Hypothalamus (tissue), 51 donors: ENCODE measurements at places on chromosomes 1 and 21.

GRCh38 chr1:116832308-116832931 lies 77.3 kb upstream of the PTGFRN start:
- DNase-seq: no peak

DNA sequence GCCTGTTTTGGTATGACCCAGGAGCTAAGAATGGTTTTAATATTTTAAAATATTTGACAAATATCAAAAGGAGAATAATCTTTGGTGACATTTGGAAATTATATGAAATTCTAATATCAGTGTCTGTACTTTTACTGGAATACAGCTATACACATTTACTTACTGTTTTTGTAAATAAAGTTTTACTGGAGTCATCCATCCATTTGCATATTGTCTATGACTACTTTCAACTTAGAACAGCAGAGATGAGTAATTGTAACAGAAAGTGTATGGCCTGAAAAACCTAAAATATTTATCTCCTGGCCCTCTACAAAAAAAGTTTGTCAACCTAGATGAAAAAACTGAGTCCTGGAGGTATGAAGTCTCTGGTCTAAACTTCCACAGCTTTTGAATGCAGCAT lies 5.8 kb upstream of the MAP3K7CL start:
- DNase-seq: no peak

DNA sequence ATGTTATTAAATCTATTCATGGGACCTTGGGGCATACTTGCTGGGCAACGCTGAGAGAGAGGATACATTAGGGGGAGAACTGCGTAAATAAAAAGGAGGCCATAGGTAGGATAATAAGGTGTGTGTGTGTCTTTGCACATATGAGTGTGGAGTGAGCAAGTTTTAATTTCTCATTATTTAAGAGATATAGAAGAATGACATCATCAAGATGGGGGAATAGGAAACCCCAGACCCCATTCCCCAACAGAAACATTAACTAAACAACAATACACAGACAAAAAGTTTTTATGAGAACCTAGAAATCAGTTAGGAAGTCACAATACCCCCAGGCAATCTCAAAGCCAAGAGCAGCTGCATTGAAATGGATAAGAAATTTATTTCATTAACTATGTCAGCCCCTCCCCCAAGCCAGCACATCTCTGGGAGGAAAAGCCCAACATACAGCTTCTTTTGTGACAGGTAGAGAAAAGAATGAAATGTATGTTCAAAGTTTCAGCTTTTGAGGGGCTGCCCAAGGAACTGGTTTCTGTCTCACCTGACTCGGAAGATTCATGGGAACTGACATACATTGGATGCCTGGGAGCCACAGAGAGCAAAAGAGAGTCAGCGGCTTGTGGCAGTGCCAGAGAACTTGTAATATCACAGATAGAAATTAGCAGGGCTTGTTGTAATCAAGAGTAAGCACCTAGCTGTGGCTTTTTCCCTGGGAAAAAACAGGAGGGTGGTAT lies 234.3 kb upstream of the NFIA start:
- DNase-seq: no peak

- DNase-seq: no peak
Observed at GRCh38 chr1:227895828-227896685, 51.7 kb downstream of the WNT9A start.

DNA sequence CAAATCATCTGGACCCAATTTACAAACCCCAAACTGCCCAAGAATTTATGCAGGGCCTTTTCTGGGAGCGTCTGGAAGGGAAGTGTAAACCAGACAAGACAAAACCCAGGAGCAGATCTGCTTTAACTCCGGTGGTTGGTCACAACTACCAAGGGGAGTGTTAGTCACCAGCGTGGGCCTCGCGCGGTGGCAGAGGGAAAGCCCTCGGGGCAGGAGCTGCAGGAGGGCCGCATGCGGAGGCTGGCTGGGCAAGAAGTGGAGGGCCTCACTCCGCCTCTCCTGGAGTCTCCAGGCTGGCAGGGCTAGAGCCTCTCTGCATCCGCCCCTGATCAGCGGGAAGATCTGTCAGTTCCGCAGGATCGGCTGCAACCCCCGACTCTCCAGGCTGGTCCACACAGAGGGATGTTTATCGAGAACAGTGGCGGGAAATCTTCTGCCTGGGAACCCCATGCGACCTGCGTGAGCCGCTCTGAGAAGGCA lies 2.0 kb downstream of the COL24A1 start:
- DNase-seq: no peak

DNA sequence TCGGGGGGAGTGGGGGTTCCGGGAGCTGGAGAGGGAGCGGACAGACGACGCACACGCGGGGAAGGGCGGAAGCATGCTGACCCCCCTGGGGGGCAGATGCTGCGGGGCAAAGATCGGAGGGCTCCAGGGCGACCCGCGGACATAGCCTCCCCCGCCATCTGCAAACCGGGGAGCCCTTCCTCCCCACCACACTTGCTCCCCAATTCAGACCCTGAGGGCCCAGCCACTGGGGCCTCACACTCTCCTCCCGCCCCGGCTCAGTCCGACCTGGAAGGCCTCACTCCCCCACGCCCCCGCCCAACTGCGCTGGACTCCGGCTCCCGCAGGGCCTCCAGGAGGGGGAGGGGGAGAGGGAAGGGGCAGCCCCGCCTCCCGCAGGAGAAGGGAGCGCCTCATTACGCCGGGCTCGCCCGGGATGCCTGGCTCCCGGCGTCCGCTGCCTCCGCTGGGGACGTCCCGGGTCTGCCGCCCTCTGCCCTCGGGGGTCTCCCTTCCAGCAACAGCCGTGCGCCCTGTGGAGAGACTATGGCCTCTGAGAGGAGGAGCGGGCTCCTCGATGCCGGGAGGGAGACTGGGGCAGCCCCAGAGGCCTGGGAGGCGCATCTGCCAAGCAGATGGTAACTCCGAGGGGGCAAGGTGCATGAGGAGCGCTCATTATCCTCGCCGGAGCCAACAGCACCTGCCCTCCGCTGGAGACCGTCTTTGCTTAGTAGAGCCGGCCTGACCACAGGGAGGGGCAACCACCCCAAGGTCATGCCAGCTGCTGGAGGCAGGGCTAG lies 636 bp upstream of the CAMK2N1 start:
- peak; percentile 56 for DNase-seq

DNA sequence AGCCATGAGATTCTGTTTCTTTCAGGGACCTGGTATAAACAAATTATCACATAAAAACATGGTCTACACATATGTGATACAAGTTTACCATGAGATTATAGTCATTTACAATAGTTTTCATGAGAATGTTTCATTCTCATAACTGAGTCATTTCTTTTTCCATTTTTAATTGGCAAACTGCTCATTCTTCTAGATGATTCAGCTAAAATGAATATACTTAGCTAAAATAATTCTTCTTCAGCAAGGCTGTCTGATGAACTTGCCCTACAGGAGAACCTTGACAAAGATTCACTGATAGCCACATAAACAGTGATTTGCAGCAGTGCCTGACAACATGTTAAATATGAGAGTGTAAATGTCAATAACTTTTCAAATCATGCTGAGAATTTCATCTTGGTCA lies 253.2 kb downstream of the FMN2 start:
- no peak for DNase-seq

- peak; percentile 5 for DNase-seq
Observed at GRCh38 chr21:38505654-38506523, 7.6 kb upstream of the ERG start.

GRCh38 chr1:52007215-52008002 lies 16.9 kb upstream of the RAB3B start:
- DNase-seq: no peak

DNA sequence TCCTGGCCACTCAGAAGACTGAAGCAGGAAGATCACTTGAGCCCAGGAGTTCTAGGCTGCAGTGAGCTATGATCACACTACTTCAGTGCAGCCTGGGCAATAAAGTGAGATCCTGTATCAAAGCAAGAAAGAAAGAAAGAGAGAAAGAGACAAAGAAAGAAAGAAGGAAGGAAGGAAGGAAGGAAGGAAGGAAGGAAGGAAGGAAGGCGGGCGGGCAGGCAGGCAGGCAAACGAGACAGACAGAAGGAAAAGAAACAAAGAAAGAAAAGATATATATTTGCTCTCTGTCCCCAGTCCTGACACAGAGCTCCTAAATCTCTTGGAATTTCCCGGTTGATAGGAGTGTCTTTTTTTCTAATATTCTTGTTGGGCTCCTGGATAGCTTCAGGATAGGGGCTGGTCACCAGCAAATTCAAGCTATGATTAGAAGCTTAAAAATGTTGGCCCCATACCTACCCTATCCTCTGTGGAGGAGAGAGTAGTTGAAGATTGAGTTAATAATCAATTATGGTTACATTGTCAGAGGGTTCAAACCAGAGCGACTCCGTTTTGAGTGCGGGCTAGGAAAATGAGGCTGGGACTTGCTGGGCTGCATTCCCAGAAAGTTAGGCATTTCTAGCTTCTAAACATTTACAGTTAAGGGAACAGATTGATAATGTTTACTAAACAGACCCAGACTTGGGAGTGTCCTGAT lies 3.3 kb upstream of the MIGA1 start:
- no peak for DNase-seq

DNA sequence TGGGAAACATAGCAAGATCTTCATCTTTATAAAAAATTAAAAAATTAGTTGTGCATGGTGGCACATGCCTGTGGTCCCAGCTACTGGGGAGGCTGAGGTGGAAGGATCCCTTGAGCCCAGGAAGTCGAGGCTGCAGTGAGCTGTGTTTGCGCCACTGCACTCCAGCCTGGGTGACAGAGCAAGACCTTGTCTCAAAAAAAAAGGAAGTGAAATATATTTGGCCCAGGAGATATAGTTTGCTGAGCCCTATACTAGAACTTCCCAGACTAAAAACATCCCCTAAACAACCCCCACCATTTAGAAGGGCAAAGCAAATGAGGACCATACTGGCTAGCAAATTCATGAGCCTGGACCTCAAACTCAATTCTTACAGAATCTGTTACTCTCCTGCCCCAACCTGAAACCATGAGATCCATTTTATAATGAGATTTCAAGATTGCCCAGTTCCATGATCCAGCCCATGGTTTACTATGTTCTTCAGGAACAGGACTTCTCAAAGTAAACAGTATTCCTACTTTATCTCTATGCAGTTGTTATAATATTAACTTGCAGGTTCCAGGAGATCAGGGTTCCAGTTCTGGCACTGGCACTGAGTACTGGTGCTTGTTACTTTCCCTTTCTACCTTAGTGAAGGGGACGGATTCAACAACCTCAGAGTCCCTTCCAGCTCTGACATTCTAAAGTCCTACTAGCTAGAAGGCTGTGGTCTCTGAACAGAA lies 48.9 kb upstream of the TADA1 start:
- no peak for DNase-seq

- DNase-seq: no peak
Observed at GRCh38 chr1:112618114-112618720, 724 bp downstream of the ST7L start.

DNA sequence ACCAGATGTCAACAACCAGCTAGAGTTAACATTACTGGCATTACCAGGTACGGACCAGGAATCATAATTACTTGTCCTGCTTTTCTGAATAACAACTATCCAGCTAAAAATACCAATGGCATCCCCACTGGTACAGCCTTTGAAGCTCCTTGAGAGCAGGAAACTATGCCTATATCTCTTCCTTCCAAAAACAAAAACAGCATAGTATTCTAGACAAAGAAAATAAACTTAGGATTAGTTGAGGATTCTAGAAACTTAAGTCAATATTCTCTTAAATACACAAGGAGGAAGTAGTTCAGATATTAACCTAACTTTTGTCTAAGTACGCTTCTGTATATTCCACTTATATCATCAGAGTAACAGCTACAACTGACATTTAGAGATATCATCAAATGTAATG lies 3.0 kb downstream of the FUBP1 start:
- no peak for DNase-seq

DNA sequence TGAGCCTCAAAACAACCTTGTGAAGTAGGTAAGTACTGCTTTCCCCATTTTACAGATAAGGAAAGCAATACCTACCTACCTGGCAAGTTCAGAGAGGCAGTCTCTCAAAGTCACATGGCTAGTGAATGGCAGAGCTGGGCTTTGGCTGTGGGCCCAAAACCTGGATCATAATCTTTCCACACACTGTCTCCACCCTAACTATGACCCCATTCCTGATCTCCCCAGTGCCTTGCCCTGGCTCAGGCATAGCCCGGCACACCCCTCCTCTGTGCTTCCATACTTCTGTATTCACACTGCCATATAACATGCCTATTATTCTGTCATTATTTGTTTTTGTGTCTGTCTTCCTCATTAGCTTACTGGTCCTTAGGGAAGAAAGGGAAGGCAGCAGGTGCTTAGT lies 15.9 kb downstream of the GNG12 start:
- DNase-seq: no peak

DNA sequence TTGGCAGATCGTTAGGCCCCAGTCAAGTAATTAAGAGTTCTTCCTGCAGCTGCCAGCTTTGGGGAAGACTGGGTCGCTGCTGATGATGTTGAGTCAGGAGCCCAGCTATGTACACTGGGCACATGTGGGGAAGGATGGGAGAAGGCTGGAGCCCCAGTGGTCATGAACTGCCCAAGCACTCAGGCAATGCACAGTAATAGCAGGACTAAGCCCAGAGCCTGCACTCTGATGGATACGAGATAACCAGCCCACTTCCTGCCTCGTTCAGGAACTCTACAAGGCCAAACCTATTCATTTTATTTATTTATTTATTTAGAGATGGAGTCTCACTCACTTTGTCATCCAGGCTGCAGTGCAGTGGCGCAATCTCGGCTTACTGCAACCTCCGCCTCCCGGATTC lies 81.1 kb upstream of the BTG3 start:
- DNase-seq: no peak

DNA sequence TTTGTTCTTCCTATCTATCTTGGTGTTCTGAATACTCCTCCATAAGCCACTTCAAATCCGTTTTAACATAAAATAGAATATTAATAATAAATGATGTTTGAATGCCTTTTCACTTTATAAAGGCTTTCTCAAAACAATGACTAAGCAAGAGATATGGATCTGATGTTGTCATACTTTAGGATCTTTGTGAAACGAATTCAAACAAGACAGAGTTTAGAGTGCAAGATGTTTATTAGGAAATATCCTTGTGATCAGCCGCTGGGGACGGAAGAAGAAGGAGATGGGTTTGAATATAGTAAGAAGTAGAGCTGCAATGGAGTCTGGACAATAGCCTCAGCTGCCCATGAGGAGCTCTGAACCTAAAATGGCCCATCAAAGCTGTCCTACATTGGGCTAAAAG lies 351.8 kb downstream of the NEGR1 start:
- no peak for DNase-seq

GRCh38 chr1:28248273-28249012 lies 10.9 kb upstream of the SESN2 start:
- peak; percentile 78 for DNase-seq

- DNase-seq: no peak
Observed at GRCh38 chr1:38899560-38899959, 18.2 kb upstream of the GJA9 start.

DNA sequence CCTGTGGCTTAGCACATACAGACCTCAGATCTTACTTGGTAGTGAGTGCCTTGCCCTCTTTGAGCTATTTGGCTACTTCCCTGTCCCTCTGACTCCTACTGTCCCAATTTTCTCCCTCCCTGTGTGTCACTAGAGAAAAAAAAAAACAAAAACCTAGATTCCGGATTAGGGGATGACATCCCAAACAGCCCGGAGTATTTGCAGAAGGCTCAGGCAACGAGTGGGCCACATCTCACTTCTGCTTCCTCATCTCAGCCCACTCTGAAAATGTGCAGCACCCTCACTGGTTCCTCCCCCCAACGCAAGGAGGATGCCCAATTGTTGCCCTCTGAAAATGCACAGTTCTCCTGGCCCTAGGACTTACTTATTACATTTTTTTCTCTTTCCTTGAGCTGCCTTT lies 4.9 kb downstream of the NHLH1 start:
- no peak for DNase-seq
